A375 (cell line): ENCODE measurements at places on chromosomes 6 and 20. TPM values are rescaled to one million over a fixed set of nuclear protein-coding genes. Genes with fewer than 3 reads are reported as not detected.

FOXS1 gene
- not detected in 2 replicates for total RNA-seq

GHRH gene
- total RNA-seq = not detected in 2 replicates

SIRPA gene
- 5.5 and 6.8 TPM in 2 replicates for total RNA-seq

TMEM170B gene
- total RNA-seq = 0.57 and 0.80 TPM in 2 replicates

FOXF2 gene
- 3.1 and 3.8 TPM in 2 replicates for total RNA-seq

LRFN2 gene
- not detected in 2 replicates for total RNA-seq

VSX1 gene
- total RNA-seq = not detected in 2 replicates

TINAG gene
- total RNA-seq = not detected in 2 replicates

CD109 gene
- 36.4 TPM in 2 replicates for total RNA-seq

RAET1E gene
- total RNA-seq = 1.1 and 1.3 TPM in 2 replicates

BPIFB1 gene
- total RNA-seq = 0.24 and 0.30 TPM in 2 replicates

RBL1 gene
- 16.1 and 27.2 TPM in 2 replicates for total RNA-seq

EYA4 gene
- total RNA-seq = 34.6 and 39.3 TPM in 2 replicates

CDH22 gene
- not detected in 2 replicates for total RNA-seq

TFB1M gene
- 56.9 and 62.4 TPM in 2 replicates for total RNA-seq

HLA-DMB gene
- total RNA-seq = 16.0 and 16.5 TPM in 2 replicates

C6orf163 gene
- total RNA-seq = 0.82 and 2.0 TPM in 2 replicates

LRP11 gene
- total RNA-seq = 14.5 and 24.6 TPM in 2 replicates

LAMA4 gene
- 108 and 128 TPM in 2 replicates for total RNA-seq

SLC12A5 gene
- total RNA-seq = not detected in 2 replicates

FAM184A gene
- 3.2 and 4.3 TPM in 2 replicates for total RNA-seq

DYNLT2 gene
- 1.5 and 1.6 TPM in 2 replicates for total RNA-seq

METTL24 gene
- total RNA-seq = not detected in 2 replicates

SLX4IP gene
- 4.3 and 4.6 TPM in 2 replicates for total RNA-seq

MUCL3 gene
- total RNA-seq = not detected in 2 replicates

MLN gene
- not detected in 2 replicates for total RNA-seq

NEU1 gene
- total RNA-seq = 15.9 and 16.8 TPM in 2 replicates

ULBP3 gene
- total RNA-seq = 7.1 and 14.2 TPM in 2 replicates

TCF21 gene
- total RNA-seq = 0.08 TPM in 1 of 2 replicates, not detected in the other

CYP24A1 gene
- 0.08 TPM in 1 of 2 replicates, not detected in the other for total RNA-seq

TFAP2D gene
- not detected in 2 replicates for total RNA-seq

PPIL6 gene
- total RNA-seq = 0.91 and 1.2 TPM in 2 replicates

PRSS16 gene
- total RNA-seq = 0.16 and 3.5 TPM in 2 replicates

CTSA gene
- total RNA-seq = 59.4 and 69.5 TPM in 2 replicates

TSBP1 gene
- total RNA-seq = 0.08 TPM in 1 of 2 replicates, not detected in the other

VEGFA gene
- total RNA-seq = 130 and 161 TPM in 2 replicates

SPATA25 gene
- total RNA-seq = 2.6 and 3.1 TPM in 2 replicates

CCDC170 gene
- 0.45 TPM in 1 of 2 replicates, not detected in the other for total RNA-seq

SIRPD gene
- not detected in 2 replicates for total RNA-seq

LY6G6C gene
- total RNA-seq = not detected in 2 replicates
